ENCODE measurements at places on chromosomes 5 and 9.

DNA sequence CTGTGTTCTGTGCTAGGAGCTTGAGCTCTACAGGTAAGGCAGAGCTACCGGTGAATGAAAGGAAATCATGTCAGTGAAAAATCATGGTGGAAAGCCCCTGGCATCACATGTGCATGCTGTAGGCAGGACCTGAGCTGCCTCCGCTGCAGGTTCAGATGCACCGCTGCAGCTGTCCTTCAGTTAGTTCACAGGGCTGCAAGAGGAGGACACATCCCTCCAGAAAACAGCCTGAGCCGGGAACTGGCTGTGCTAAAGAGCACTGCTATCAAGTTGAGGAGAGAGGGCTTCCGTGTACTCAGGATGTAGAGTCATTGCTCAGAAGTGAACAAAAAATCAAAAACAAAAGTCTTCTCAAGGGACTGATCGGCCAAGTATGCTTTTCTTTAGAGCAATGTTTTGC is 138.6 kb downstream of the ERCC6L2 start:
- no peak for DNase-seq

DNA sequence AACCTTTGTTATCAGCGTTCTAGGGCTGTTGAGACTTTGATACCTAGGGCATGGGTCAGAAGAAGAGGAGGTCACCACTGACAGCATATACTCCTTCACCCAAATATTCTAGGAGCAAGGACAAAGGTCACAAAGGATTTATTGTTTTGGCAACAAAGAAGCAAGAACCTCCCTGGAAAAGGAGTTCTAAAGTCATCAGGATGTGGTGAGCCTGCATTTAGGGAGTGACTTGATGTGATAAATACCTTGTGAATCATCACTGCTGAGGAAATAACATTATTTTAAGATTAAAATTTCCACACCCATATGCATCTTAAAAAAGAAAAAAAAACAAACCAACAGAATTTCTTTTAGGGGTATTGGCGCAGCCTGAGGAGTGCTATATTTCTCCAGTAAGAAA is 13.9 kb downstream of the IFNA1 start:
- DNase-seq, result no peak

DNA sequence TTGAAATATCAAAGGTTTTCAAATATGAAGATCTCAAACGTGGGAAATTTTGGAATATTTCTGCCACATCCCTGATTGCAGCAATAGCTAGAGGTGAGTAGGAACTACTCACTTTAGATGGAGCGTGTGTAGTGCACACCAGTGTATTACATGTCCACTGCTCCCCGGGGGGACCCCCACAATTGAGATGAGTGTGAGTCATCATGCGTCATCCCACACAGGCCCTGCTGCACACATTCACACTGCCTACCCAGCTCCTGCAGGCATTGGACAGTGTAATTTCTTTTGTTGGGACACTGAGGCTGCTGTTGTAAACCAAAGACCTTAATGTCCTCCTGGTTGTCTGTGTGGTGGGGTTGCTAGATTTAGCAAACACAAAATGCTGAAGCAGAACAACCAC is 280.0 kb downstream of the GAS1 start:
- DNase-seq, result no peak

- DNase-seq, result no peak
Observed at GRCh38 chr9:133467101-133467500, 7.3 kb downstream of the CACFD1 start.

- DNase-seq, result no peak
Observed at GRCh38 chr5:135264451-135265440, 134.3 kb downstream of the MACROH2A1 start.

- no peak for DNase-seq
Observed at GRCh38 chr9:68869022-68869421, 144.9 kb downstream of the PRKACG start.

GRCh38 chr9:68507130-68507805 is 33.4 kb downstream of the TMEM252 start:
- DNase-seq, result peak; percentile 0

DNA sequence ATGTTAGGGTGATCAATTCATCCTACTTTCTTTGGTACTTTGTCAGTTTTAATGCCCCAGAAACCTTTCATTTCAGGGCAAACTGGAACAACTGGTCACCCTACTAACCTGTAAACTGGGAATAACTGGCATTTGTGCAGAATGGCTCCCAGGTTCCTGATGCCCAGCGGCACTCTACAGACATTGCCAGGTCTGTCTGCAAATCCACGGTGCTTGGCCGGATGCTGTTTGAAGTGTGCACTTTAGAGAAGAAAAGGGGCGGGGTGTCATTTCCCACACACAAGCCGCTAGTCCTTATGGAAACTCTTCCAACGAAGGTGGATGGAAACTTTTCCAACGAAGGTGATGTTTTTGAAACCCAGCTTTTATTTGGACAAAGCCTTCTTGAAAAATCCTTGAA is 49.9 kb upstream of the OTULINL start:
- DNase-seq, result peak; percentile 66

DNA sequence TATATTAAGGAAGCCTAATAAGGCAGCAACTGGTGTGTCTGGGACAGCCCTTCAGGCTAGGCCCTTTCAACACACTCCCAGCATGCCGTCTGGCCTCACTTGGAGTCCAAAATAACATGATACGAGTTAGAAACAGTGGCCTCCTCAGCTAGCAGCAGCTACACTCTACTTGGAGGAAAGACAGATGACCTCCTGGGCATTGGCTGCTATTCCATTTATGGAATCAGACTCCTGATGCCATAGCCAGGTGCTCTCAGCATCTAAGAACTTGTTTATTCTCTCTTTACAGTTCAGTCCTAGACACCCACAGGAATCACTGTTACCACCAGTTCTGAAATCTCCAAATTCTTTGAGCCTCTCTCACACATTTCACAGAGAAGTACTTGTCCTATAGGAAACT is 31.8 kb downstream of the RUSC2 start:
- DNase-seq, result no peak

- DNase-seq, result no peak
Observed at GRCh38 chr9:85508616-85509015, 233.1 kb downstream of the AGTPBP1 start.

- no peak for DNase-seq
Observed at GRCh38 chr5:127038550-127038949, 8.2 kb upstream of the MARCHF3 start.

DNA sequence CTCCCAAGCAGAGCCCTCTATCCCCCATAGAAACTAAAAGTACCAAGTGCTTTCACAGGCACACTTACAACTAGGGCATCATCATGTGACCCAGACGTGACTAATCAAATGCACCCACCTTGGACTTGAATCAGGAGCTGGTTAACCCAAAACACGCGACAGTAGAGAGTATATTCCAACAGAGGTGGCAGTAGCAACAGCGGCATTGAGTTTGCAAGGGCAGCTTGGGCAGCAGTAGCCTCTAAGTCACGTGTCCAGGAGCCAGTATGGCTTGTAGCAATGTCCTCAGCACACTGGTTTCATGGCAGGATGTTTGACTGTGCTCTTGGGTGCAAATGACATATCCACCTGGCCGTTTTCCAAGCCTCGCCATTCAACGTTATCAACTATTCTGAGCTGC is 73.4 kb upstream of the DNAH5 start:
- no peak for DNase-seq

DNA sequence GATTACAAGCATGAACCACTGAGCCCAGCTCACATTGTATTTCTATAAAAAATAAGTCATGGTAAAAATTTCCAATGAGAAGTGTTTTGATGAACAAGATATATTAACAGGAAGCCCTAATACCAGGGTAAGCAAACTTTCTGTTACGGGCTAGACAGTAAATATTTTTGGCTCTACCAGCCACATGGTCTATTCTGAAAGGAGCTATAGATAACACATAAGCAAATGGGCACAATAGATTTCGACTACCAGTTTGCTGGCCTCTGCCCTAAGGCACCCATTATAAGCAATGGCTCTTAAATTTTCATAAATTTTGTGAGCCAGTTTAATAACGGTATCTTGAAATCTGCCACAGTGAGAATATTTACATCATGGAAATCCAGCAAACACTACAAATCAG is 8.1 kb downstream of the UBQLN1 start:
- no peak for DNase-seq

GRCh38 chr9:113587471-113588031 is 124.0 kb downstream of the RGS3 start:
- DNase-seq, result no peak

- no peak for DNase-seq
Observed at GRCh38 chr5:1035421-1036405, 27.1 kb downstream of the NKD2 start.

GRCh38 chr9:13896047-13896446 is 417.9 kb downstream of the NFIB start:
- no peak for DNase-seq

DNA sequence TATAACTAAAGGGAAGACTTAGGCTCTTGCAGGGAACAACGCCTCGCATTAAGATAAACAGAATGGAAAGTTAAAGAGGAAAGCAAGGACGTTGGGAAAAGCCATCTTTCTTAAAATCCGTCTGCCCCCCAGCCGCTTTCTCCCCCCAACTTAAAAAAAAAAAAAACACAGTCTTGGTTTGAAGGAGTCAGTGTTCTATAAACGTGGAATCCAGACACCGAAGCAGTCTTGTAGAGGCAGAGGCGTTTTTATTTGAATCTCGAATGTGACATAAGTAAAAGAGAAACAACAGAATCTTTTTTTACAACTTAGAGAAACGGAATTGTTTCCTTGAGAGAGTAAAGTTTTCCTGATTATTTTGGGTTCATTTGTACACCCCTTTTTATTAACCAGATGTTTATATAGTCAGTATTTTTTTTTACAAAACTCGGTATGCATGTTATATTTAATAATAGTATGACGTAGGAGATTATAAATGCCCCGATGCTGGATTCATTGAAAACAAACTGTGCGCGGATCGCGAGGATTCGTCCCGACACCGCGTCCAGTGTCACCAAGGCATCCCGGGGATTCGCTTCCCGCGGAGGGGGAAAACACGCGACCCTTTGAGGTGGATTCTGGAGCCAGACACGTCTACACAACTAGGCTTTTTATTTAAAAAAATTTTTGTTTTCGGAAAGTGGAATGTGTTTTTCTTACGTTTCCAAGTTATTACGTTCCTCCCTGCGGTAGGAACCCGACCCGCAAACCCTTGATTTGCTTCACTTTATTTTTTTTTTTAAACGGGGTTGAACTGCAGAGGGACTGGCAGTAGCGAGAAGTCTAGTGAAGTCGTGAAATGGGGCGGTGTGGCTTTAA is 6.7 kb downstream of the PTCH1 start:
- peak; percentile 57 for DNase-seq

GRCh38 chr9:134752471-134753168 is 111.0 kb downstream of the COL5A1 start:
- DNase-seq, result no peak

DNA sequence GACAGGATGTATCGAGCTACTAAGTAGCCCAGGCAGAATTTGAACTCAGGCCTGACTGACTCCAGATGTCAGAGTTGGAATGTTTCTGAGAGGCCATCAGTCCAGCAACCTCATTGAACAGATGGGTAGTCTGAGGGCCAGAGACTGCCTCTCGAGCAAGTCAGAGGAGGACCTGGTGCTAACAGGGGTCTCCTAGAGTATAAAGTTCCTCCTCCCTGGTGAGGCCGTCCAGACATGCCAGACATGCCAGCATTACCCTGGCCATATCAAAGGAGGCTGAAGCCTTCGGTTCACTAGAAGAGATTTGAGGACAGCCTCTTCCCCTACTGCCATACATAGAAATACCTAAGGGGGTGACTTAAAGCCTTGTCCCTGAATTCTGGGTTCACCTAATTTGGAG is 81.2 kb downstream of the ZNF618 start:
- DNase-seq, result no peak

DNA sequence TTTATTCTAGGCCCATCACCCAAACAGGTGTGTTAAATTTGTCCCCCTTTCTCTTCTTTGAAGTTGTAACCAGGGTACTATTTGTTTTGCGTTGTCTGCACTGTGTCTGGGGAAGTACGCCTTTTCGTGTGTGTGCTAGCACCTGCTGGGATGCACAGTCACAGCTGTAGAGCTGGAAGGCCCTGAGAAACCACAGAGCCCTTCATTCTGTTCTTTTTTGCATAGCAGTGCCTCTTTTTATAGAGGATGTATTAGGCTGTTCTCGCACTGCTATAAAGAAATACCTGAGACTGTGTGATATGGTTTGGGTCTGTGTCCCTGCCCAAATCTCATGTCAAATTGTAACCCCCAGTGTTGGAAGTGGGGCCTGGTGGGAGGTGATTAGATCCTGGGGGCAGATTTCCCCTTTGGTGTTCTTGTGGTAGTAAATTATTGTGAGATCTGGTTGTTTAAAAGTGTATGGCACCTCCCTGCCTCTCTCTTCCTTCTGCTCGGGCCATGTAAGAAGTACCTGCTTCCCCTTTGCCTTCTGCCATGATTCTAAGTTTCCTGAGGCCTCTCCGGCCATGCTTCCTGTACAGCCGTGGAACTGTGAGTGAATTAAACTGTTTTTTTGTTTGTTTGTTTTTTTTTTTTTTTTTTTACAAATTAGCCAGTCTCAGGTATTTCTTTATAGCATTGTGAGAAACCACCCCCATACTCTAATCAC is 14.0 kb downstream of the SEC61B start:
- no peak for DNase-seq

- no peak for DNase-seq
Observed at GRCh38 chr9:19947996-19948395, 159.2 kb upstream of the SLC24A2 start.

- peak; percentile 20 for DNase-seq
Observed at GRCh38 chr5:64147849-64148441, 17.7 kb upstream of the RNF180 start.

DNA sequence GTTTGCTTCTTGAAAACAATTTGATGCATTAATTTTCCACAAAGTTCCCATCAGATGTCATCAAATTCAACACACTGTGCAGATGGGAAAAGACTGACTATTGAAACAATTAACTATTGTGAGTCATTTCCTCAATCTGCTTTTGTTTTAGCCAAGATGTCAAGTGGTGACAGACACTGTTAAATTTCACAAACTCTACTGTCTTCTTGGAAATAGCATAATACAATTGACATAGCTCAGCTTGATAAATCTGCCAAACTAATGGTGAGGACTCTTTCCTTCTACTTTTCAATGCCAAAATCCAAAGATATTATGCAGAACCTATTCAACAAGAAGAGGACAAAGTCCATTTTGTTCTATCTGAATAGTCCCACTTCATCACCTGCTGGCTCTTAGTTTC is 242.3 kb downstream of the CAAP1 start:
- DNase-seq, result no peak

DNA sequence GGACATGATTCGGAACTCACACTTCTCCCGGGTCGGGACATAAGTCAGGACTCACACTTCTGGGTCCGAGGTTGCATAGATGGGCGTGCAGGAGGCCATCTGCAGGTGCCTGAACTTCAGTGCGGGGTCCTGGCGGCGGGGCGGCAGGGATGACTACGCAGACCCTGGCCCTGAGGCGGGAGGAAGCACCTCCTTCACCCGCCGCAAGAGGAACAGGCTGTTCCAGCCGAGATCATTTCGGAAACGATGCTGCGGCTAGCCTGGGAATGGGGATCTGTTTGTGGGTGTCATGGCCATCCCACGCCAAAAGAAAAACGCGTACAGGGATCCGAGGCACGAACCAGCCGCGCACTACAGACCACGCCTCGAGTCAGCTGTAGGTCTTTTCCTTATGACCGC is 196.6 kb downstream of the TTLL11 start:
- DNase-seq, result no peak

GRCh38 chr5:638501-639252 is 26.5 kb downstream of the CEP72 start:
- no peak for DNase-seq

All from NCI-H510A treated with DMSO at 0.1 percent for 48 hours (cell line).